ENCODE measurements at places on chromosomes 4 and X.

DNA sequence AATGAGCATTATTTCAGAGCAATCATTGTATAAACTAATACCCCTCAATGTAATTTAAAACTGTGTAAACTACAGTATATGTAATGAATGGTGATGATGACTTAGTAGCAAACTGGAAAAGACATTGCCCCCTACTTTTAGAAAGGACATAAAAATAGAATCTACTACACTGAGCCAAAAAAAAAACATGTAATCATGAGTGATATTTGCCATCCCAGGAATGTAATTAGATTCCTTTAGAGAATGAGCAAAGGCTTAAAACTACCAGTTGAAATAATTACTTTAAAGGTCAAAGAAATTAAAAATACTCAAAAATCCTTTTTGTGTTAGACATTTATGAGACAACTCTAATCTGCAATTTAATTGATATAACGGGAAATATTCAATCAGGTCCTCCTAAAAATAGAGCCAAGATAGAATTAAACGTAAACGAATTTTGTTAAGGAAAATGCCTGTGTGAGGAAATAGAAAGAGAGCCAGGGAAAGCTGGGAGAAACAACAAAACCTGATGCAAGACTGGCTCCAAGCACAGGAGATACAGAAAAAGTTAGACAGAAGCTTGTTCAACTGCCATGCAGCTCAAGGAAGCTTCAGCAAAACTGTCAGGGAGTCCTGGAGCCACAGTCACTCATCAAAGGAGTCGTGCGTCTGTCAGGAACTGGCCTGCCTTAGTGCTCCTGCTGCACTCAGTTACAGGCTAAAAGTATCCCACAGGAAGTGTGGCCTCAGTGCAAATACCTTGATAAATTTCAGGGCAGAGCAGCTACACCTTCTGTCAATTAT, 655.7 kb upstream of the INTU start:
- no peak for DNase-seq

DNA sequence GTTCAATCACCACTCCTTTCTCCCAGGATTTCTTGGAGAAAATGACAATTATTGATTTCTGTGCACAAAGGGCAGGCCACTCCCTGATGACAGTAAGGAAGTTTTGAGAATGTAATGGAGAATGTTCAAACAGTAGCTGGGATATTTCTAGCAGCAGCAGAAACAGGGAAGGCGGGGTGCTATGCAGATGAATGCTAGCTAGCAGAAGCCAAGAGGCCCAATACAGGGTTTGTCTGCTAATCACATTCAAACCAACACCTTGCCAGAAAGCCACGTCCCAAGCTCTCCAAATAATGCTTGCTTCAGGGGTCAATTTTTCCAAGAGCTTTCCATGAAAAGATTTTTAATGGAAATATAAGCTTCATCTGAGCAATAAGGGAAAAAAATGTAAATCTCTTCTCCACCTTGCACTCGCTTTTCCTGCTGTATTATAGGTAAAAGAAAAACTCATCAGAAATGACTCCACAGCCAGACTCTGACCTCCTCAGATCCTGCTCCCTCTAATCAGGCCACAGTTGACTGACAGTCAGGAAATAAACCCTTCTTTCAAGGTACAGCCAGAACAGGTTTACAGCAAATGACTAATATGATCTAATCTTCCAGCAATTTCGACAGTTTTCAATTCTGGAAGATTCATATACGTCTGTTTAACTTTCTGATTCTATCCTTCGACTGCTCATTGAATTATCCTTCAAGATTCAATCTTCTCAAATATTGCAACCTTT, 84.7 kb upstream of the PCDH19 start:
- DNase-seq = no peak

- no peak for DNase-seq
These were observed 19.0 kb upstream of the PDE5A start for GRCh38 chr4:119647558-119647957.

- no peak for DNase-seq
These were observed 97.4 kb downstream of the COL4A5 start for GRCh38 chrX:108537005-108537404.

DNA sequence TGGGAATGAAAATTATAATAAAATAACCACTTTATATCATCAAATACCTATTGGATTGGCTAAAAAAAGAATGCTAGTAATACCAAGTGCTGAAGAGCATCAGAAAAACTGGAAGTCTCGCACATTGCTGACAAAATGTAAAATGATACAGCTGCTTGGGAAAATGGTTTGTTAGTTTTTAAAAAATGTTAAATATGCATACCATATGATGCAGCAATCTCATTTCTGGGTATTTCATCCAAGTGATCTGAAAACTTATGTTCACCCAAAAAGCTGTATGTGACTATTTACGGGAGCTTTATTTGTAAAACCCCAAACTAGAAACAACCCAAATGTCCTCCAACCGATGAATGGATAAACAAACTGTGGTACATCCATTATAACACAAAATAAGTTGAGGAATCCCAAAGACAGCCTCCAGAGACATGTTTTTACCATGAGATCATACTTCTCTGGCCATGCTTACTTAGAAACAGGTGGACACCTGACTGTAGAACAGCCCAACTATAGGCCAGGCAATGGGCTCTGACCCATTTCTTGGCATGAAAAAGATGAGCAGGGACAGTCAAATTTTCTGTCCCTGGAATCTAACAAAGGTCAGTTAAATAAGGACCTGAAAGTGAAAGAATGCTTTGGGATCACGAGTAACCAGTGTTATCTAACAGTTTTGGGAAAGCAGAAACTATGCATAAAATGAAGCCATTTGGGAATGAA, 47.5 kb upstream of the FAM120C start:
- no peak for DNase-seq

DNA sequence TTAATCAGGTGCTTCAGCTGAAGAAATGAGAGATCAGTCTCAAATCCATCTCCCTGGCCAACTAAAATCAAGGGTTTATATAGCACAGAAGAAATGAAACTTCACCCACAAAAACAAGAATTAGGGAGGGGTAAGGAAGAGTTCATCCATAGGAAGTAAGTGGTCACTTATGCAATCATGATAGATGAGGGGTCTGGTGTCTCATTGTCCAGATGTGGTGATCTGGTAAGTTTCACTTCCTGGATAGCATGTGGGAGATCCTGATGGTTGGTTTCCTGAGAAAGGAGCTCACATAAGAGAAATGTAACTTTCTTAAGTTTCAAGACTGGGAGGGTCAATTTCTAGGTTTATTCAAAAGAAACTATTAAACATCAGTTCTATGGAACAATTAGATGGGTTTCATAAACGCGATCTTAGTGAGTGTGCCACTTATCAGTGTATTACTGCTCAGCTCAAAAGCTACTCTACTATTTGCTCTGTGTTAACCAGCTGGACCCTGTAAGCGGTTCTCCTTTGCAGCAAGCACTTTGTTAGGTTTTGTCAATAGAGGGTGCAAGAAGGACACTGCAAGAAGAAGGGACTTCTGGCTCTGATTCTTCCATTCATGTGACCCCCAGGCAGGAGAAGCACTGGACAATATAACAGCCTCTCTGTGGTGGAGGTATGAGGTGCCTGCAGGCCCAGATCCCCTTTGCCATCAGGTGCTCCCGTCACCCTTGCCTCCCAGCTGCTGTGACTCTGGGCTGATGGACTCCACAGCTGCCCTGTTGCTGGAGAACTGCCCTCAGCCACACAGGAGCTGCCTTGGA, 35.4 kb upstream of the HPSE start:
- DNase-seq = no peak

DNA sequence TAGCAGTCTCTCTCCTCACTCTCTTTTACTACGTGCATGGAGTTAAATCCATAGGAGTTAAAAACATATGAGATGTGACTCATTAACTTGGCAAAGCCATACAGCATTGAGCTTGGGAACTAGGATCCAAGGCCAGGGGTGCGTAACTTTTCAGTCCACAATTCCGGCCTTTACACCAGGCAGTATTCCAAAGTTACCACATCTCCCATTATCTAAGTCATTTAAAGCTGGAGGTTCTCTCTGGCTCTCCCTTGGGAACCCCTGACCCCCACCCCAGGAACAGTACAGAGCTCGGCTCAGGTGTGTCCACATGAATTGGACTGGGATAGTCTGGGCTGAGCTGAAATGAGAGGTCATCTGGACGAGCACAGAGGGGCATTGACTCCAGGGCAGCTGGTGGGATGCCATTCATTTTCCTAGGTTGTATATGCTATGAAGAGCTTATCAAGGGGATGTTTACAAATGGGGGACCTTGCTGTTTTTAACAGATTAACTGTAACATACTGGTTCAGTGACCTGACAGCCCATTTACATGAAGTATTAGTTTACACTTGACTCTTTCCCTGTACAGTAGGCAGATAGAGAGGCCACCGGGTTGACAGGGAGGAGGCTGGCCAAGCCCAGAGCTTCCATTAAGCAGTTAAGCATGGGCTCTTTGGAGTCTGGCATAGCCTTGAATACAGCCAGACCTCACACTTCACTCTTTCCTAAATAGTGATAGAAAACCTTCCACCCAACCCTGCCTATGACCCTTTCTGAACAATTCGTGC, 128.8 kb downstream of the RAB28 start:
- no peak for DNase-seq

DNA sequence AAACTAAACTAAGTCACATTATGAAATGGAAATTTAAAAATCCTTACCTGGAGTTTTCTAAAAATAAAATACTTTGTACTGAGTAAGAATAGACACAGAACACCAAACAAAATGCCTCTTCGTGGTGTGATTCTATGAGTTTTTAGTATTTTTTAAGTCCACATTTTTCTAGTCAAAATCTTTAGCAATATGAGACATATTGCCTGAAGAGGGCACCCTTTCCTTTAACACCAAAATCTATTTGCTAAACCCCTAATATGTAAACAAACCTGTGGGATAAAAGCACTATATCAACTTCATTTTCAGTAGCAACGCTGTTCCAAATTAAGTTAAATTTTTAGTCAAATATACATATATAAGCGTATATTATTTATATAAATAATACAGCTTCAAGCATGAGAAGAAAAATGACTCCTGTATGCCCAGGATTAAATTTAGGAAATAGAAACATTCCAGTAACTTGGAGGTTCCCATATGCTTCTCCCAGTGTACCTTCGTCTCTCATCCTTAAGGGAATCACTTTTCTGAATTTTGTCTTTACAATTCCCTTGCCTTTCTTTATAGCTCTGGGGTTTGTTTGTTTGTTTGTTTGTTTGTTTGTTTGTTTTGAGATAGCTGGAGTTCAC, 23.0 kb upstream of the PGM2 start:
- DNase-seq = no peak

DNA sequence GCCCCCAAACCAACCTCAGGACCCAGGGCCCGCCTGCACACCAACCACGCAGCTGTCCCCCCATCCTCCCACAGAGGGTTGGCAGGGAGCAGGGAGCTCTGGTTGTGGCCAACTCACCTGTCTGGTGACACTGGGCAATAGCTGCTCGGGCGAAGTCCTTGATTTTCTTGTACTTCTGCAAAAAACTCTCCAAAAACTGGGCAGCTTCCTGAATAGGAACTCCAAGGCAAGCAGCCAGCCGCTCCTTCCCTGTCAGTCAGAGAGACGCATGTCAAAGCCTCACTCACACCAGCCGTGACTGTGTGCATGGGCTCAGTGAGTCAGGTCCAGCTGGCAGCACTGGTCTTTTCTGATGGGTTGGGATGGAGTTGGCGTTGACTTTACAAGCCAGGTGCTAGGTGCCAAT, 26.4 kb downstream of the NAT8L start:
- DNase-seq = no peak

GRCh38 chr4:112652216-112652615, 15.3 kb downstream of the LARP7 start:
- DNase-seq = no peak

Data from effector CD4-positive, alpha-beta T cell (primary cell).